T-cell (primary cell): ENCODE measurements at places on chromosomes 5 and 9.

DNA sequence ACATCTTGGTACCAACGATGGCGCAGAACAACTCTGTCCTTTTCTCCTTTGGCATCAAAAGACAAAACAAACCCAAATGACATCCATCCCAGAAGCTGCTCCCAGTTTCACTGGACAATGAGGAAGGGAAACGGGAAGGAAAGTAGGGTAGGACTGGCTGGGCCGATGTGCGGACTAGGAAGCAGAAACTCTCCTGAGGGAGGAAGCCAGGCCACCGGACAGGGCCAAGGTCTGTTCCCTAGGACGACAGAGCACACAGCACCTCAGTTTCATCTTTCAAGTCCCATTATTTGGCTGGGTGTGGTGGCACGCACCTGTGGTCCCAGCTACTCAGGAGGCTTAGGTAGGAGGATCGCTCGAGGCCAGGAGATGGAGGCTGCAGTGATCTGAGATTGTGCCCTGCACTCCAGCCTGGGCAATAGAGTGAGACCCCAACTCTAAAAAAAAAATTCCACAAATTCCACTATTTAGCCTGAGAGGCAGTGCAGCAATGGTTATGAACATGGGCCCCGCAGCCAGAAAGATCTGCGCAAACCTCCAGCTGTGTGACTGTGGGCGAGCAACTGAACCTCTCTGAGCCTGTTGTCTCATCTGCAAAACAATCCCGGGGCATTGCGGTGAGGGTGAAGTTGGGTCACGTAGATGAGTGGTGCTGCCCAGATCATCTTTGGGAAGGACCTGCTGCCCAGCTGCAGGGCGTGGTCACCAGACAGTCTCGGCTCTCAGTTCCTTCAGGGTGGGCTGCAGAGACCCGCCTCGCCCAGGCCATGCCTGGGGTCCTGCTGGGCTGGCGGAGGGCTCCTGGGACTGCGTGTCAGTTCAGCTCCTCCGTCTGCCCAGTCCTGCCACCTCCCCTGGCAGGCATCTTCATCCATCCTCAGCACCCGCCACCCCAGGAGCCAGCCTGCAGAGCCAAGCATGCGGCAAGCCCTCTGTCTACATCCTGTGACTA lies 101.2 kb upstream of the RAPGEF1 start:
- DNase-seq, result no peak

- DNase-seq, result no peak
Observed at GRCh38 chr9:136022731-136023409, 61.7 kb upstream of the UBAC1 start.

DNA sequence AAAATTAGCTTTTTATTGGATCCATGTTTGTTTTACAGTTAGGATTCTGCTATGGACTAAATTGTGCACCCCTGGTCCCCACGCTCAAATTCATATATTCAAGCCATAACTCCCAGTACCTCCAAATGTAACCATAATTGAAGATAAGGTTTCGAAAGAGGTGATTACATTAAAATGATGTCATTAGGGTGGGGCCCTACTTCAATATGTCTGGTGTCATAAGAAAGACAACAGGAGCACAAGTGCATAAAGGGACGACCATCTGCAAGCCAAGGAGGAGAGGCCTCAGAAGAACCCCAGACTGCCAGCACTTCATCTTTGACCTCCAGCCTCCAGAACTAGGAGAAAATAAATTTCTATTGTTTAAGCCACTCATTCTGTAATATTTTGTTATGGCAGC lies 7.4 kb upstream of the HNRNPA0 start:
- DNase-seq, result no peak

DNA sequence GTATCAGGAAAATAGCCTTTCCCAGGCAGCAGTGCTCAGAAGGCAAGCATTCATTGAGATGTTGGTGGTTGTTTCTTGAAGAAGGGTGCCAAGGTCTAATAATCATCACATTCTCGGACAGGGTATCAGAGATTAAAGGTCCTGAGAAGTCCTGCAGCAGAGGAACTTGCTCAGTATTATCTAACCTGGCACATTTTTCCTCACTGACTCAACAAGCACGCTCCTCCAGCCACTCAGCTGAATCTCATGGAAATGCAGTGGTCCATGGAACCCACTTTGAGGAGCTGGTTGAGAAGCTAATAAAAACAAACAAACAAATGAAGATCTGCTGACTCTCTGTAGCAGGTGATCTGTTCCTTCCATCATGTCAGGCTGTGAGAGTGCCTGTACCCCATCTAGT lies 35.3 kb upstream of the ICE1 start:
- no peak for DNase-seq

GRCh38 chr5:6453937-6454560 lies 5.4 kb downstream of the UBE2QL1 start:
- no peak for DNase-seq
